Activated T-cell treated with anti-CD3 and anti-CD28 coated beads for 48 hours (primary cell): ENCODE measurements at places on chromosomes 13 and 19.

- DNase-seq, result no peak
Measured at GRCh38 chr19:29505097-29505824, 20.5 kb upstream of the VSTM2B start.

DNA sequence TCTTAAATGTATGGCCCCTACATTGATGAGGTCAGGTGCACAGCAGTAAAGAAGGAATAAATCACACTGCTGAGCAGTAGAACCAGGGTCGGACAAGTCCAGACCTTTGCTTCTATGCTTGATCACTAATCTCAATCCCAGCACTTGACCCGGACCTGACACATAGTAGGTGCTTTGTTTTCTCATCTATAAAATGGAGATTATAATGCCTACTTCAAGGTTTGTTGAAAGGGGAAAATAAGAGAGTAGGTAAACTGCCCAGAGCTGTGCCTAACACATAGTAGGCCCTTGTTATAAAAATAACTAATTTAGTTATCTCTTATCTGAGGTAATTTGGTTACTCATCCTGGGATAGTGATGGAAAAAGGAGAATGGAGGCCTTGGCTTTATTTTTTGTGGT is 125.0 kb downstream of the RXFP2 start:
- no peak for DNase-seq

GRCh38 chr19:16204005-16204294 is 6.2 kb downstream of the AP1M1 start:
- no peak for DNase-seq

DNA sequence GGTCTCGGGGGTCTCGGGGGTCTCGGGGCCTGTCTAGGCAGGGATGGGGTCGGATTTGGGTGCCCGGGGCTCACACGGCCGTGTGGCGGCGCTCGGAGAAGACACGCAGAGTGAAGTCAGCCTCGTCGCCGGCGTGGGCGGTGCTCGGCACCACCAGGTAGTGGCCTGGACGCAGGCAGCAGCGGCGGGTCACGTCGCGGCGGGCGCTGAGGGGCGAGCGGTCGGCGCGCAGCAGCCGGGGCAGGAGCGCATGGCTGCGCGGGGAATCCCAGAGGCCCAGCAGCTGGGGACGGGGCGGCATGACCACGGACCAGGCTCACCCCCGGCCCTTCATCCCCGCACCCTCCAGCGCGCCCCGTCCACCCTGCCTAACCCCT is 8.2 kb downstream of the CAPN12 start:
- DNase-seq, result peak; percentile 55

DNA sequence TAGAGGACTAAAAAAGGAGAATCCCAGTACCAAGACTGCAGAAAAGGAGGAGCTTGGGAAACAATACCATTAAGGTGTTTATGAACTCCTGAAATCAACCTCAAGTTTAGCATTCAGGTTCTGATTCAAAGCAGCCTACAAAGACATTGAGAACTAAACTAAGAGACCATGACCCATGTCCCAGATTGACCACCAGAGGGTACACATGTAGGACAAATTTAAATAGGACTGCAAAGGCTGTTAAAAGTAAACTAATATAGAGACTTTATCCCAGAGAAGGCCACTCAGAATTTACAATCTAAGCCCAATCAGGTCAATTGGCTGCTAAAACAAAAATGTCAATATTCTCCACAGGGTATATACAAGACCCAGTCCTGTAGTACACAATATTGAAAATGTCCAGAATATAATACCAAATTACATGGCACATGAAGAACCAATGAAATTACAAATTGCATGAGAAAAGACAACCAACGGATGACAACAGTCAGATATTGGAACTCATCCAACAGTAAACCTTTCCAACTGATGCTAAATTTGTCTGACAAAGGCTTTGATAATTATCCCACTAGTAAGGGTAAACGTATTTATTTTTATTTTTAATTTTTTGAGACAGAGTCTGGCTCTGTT is 682.4 kb downstream of the UQCRFS1 start:
- DNase-seq, result no peak

GRCh38 chr13:51246418-51247277 is 24.4 kb downstream of the FAM124A start:
- DNase-seq, result no peak

DNA sequence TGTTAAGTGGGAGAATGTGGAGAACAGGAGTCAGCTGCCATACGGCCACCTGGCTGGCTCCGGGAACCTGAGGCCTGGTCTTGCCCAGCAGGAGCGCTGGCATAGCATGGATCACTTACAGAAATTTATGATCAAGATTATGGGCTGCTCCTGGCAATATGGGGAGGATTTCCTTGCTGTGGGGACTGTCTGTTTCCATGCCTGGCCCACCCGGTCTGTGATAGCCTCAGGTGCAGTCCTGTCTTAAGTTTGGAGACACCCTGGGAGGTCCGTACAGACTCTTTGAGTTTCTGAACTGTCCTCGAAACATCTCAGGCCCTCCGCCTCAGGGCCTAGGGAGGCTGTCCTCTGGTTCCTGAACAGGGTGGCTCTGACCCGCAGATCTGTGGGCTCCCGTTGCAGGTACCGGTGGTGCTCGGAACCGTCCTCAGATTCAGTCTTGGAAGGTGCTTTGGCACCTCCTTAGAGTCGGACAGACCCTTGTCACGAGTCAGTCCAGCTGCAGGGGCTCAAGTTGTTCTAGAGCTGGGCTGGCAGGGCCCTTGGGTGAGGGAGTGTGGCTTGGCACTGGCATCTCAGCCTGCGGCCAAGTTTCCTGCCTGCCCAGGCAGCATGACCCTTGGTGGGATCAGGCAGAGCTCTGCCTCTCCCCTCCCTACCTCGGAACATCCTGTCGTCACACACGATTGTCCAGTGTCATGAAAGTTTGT is 4.9 kb downstream of the TFDP1 start:
- no peak for DNase-seq

- no peak for DNase-seq
Measured at GRCh38 chr19:15437355-15438123, 12.2 kb downstream of the WIZ start.

- no peak for DNase-seq
Measured at GRCh38 chr19:58345558-58345957, 7.7 kb downstream of the A1BG start.

GRCh38 chr13:50731400-50731799 is 112.1 kb downstream of the DLEU7 start:
- no peak for DNase-seq

DNA sequence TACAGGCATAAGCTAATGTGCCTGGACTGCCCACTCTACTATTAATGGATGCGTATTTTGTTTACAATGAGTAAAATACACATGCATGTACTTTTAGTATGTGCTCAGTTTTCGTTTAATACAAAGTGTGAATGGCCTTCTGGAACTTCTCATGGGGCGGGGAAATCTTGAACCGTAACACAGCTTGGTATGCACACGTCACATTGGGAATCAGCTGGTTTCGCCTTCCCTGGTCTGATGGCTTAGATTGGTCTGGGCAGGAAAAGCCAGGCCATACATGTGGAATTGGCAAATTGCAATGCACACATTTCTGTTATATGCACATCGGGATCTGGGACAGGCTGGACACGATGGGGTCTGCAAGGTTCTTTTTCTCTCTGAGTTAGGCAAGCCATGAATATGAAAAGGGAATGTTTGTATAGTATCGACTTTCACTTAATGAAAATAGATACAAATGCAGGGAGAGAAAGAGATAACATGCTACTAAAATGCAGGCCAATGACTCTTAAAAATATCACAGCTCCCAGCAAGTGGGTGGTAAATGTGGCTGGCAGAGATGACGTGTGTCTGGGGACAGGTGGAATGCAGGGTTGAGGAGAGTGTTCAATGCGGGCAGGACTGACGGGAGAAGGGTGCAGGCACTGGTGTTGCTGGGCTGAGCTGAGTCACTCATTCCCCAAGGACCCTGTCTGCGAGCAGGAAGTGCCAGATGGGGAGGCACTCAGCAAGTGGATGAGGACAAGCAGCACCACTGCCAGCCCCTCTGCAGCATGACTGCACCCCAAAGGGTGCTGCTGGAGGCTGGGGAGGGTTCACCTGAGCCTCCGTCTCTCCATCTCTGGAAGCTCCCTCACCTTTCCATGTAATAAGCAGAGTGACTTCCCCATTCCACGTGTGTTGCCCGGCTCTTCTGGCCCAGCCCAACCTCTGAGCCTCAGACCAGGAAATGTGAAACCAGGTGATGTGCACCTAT is 204.0 kb upstream of the GPR12 start:
- no peak for DNase-seq

DNA sequence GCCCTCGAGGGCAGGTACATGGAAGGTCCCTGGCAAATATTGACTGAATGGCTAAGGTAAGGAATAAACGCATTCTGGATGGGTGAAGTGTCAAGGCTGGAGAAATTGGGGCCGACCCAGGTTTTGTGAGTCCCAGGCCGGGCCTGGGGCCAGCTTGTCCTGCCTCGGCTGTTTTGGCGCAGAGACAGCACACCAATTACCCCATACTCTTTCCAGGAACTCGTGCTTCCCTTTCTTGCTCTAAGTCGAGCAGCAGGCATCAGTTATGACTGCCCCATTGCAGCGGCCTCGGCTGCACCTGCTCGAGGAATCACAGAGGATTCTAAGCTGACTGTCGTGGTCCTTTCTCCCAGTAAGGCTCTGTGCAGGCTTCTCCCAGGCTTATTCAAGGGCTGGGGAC is 67.1 kb downstream of the ZNF536 start:
- DNase-seq, result no peak

DNA sequence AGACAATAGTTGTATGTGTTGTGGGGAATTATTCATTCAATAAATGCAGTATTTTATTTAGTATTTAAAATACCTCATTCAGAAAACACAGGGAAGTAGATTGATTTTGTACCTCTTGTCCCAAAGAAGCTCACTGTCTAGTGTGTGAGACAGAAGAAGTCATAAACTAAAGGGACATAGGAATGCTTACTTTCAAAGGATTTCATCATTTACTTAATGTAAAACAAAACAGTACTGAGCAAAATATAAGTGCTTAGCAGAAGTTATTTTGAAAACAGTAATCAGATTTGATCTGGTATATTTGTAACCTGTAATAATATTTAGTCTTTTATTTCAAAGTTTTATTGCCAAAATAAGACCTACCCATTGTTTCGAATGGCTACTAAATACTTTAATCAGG is 117.9 kb downstream of the TDRD3 start:
- DNase-seq, result no peak

DNA sequence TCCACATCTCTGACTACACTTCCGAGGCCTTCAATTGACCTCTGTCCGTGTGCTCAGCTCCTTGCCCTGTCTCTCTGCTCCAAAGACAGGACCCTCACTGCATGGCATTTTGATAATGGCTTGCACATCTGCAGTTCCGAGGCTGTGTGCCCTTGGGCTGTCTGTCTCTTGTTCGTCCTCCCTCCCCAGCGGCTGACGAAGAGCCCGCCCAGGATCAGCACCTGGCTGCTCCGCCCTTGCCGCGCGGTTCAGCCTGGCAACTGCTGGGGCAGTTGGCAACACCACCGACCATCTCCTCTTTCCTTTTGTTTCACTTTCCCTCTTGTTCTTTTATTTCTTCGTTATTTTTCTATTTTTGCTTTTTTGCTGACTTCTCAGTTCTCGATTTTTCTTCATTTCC is 270.4 kb downstream of the TEX29 start:
- no peak for DNase-seq
